Left forelimb (tissue), 1 donor: ENCODE measurements at places on chromosomes 11 and 22.

DNA sequence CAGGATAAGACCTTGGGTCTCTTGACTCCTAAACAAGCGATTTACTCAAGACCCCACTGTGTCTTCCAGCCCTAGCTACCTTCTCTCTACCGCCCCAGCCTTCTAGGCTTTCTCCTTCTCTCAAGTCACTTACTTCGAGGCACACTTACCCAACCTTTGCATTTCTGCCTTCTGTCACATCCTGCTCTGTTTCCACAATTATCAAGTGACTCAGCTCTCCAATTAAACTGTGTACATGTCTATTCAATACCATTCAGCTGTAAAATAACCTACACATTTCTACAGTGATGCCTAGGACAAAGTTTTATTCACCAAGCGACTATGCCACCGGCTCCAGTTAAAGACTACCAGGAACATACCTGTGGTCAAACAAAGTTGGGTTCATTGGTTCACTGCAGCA lies 69.0 kb downstream of the LARGE1 start:
- no peak for DNase-seq

DNA sequence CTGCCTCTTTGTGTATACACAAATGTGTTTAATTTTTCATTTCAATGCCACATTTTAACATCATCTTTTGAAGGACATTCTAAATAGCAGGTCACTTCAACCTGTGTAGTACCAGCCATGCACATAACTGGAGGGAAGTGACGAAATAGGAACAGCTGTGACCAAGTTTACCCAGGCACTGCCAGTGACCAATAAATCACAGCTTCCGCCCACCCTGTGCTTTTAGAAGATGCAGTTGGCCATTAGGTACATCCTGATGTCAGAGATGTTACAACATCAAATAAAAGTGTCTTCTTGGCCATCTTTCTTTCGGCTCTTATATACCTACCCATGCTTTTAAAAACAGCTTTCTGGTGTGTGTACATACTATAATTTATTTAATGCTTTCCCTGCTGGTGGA lies 7.8 kb downstream of the LDLRAD3 start:
- no peak for DNase-seq

DNA sequence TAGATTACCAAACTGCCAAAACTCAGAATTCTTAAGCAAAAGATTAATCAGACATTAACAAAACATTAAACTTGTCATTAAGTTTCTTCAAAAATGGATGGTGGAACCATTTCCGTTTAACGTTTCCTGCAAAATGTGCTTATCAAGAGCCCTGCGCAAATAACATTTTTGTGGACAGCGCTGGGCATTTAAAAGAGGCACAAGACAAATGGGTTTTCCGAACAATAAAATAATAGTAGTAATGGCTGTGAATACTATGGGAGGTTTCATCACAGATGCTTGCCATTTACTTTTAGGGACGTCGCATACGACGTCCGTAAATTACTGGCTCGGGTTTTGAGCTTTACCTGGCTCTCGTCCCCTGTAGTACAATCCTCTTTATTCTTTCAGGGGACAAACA lies 1.1 kb downstream of the NPAT start:
- no peak for DNase-seq

- no peak for DNase-seq
These were observed 3.8 kb downstream of the DCPS start for GRCh38 chr11:126307706-126308105.

- no peak for DNase-seq
These were observed 17.8 kb downstream of the PRR5L start for GRCh38 chr11:36313750-36314433.

DNA sequence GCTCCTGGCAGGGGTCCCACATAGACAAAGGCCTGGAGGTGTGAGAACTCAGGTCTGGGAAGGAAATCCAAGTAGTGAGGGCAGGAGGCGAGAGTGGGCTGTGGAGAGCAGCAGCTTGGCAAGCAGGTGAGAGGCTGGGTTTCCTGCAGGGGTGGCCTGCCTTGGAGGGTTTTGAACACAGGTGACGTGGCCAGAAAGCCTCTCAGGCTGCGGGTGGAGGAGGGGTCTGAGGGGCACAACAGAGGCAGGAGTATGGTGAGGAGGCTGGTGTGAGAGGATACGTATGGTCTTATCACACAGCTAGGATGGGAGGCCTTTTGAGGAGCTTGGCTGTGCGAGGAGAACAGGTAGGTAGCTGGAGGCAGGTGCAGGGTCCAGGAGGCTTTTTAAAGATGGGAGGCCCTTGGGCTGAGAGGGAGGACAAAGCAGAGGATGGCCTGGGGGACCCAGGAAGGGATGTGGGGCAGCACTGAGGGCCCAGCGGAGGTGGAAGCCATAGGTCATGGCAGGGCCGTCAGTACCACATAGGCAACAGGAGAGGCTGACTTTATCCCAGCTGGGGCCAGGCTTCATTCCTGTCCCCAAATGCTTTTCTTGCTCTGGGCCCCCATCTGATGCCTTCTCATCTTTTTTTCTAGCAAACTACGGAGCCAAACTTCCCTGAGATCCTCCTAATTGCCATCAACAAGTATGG lies 84.4 kb downstream of the MYO7A start:
- DNase-seq: peak; percentile 45

- no peak for DNase-seq
These were observed 262.4 kb upstream of the PLET1 start for GRCh38 chr11:112523031-112523430.

DNA sequence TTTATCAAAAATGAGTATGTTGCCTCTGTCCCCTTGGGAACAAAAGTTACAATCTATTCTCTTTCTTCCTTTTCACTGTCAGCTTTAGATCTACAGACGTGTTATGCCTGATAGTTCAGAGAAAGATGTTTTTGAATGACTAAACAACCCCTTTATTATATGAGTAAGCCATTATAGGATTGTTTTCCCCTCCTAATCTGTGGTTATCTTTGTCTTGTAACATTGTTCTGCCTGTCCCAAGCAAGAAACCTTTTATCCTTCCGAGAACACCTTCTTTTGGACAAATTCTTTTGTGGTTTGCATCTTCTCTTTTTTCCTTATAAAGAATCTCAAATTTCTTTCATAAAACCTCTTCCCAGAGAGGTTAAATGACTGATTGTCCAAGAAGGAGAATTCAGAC lies 208.4 kb downstream of the DDX10 start:
- DNase-seq: no peak

- DNase-seq: no peak
These were observed 49.8 kb upstream of the LMO2 start for GRCh38 chr11:33941637-33942160.

DNA sequence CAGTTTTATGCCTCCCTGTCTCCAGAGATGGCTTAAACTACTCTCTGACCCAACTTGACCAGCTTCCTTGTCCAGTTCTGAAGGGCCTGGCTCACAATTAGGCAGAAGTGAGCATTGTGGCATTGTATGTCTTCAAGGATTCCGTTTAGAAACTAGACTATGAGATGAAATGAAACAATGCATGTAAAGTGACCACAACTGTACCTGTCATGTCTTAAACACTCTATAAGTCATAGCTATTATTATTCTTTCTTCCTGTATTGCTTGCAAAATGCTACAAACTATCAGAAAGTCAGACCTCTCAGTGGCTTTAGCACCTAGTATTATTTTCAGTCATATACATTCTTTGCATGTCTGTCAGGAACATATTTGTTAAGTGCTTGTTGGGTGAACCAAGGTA lies 127.9 kb upstream of the MTMR2 start:
- DNase-seq: no peak

GRCh38 chr11:47991894-47992293 lies 11.5 kb downstream of the PTPRJ start:
- no peak for DNase-seq

DNA sequence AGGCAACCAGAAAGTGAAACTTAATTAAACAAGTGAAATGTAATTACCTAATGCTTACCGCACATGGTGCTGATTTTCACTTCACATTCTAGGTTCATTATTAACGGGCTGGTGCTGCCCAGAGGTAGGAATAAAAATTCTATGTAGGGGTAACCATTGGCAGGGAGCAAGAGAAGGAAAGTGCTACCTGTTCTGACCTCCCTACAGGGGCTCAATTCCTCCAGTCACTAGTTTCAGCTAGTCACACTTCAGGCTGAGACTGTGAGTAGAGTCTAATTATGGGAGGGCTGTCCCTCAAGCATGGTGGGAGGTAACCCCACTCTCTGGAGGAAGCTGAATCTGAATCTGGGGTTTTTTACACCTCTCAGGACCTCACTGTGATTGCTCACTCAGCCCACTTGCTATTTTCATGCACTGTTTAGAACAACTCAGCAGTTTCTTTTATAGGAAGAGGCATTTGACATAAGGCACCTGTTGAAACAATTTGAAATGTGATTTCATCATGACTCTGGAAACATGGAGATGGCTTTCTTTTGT lies 75.4 kb downstream of the MAML2 start:
- DNase-seq: no peak

GRCh38 chr11:45141631-45142030 lies 4.8 kb upstream of the PRDM11 start:
- DNase-seq: no peak

- no peak for DNase-seq
These were observed 1319.9 kb downstream of the LRRC4C start for GRCh38 chr11:40139536-40139935.

DNA sequence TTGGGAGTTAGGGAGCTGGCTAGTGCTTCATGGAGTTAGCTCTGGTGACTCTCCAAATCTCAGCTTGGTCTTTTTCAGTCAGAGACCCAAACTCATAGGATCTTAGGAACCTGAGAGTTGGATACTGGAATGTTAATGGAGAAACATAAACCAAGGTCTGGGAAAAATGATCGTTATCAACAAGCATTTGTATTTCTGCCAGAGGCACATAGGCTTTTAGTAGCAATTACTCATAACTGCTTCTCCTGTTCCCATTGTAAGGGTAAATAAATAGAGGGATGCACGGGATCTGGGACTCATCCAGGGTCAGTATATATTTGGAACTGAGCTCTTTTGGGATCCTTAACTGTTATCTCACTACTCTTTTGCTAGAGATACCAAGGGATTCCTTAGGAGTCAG lies 4.8 kb downstream of the BARX2 start:
- DNase-seq: no peak

DNA sequence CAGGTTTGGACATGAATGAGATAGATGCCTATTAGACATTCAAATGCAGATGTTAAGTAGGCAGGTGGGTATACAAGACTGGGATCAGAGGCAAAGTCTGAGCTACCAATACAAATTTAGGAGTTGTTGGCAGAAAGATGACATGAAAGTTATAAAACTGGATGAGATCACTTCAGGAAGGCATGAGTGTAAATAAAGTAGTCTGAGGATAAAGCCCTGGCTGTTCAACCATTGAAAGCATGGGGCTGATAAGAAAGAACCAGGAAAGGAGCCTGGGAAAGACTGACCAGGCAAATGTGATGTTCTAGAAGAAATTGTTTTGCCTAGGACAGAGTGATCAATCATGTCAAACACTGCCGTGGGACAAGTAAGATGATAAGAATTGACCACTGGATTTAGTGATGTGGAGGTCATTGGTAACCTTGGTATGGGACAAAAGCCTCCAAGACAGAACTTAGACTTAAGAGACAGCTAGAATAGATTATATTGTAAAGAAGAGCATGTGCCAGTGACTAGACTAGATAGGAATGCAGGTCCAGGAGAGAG lies 98.5 kb downstream of the EHF start:
- no peak for DNase-seq

- no peak for DNase-seq
These were observed 26.5 kb downstream of the TMEM45B start for GRCh38 chr11:129842138-129842537.

- no peak for DNase-seq
These were observed 6.9 kb downstream of the TRABD start for GRCh38 chr22:50192436-50193204.

- no peak for DNase-seq
These were observed 16.2 kb downstream of the ARHGEF12 start for GRCh38 chr11:120352405-120352804.

GRCh38 chr11:123174196-123175183 lies 20.6 kb downstream of the CLMP start:
- DNase-seq: no peak

GRCh38 chr22:37320726-37321677 lies 38.7 kb downstream of the CYTH4 start:
- no peak for DNase-seq

DNA sequence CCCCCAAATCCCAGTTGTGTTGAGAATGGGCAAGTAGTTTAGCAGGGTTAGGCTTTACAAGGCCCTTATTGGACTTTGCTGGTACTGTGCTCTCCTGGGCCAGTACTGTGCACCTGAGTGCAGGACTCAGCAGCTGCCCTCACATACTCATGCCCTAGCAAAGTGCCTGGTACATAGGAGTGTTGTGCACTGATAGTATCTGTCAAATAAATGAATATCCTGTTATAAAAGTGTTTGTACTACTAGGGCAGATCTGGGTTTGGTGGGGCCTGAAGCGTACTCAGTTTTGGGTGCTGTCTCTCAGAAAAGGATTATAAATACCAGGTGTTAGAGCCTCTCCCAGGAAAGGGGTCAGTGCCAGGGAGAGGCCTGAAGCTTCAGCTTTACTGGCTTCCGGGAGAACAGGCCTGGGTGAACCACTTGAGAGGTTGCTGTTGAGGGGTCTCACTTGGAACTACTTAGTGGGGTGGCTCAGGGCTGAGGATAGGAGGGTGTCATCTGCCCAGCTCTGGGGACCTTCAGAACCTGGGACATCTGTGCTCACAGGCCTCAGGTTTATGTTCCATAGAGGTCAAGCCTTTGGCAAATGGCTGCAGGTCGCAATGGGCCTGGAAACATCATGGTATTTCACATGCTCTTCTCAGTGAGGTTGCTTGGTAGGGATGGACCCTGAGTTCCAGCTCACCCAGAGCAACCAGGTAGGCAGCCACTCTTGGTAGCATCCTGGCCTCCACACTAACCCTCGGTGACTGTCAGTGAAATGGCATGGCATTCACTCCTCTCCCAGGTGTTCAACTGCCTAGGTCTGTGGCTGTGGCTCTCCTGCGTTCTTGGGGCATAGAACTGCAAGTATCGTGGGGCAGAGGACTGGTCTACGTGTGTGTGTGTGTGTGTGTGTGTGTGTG lies 106.1 kb downstream of the ZBTB16 start:
- DNase-seq: no peak

DNA sequence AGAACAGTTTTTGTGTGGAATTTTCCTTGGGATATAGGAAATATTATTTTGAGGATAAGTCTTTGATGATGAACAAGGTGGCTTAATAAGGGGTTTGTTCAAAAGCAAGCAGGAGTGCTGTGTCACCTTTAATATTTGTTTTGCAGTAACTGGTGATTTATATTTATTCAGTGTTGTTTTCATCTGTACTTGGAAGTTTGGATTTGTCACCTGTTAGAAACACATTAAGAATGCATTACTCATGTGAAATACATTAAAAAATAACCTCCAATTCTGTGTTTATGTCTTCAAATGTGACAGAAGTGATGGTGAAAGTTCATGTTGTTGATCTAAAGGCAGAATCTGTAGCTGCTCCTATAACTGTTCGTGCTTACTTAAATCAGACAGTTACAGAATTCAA lies 70.5 kb downstream of the DKK3 start:
- no peak for DNase-seq

DNA sequence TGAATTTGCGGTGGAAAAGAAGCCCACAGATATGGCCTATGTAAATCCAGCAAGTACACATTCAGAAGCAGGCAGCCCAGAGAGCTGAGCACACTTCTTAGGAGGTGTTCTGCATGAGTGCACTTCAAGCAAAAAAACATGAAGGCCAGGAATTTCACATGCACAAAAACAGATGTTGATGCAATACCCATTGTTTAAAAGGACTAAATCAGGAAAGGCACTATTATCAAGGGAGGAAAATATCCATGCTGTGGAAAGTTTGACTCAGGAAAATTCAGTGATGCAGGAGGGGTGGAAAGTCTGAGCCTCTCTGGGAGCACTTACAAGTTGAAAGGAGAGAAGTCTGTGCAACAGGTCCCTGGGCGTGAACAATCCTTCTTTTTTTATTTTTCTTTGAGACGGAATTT lies 15.8 kb upstream of the CARS1 start:
- no peak for DNase-seq
